ENCODE measurements at places on chromosomes 2 and 18.

DNA sequence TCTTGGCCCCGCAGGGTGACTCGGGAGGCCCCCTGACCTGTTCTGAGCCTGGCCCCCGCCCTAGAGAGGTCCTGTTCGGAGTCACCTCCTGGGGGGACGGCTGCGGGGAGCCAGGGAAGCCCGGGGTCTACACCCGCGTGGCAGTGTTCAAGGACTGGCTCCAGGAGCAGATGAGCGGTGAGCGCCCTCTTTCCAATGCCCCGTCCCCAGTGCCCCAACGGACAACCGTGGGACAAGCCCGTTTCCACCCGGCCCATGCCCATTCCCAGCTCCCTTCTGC is 2.6 kb upstream of the CHRND start:
- no peak overlapping the region for H3K27ac ChIP-seq
- H3K36me3 ChIP-seq = no peaks in the 10 kb centered on the region
- H3K4me1 ChIP-seq = peaks cover 33% of the 10 kb centered on the region
- peak overlapping the region; percentile 54 for H3K4me3 ChIP-seq
- DNase-seq = no peak
- peaks cover 17% of the 10 kb centered on the region for H3K27me3 ChIP-seq

DNA sequence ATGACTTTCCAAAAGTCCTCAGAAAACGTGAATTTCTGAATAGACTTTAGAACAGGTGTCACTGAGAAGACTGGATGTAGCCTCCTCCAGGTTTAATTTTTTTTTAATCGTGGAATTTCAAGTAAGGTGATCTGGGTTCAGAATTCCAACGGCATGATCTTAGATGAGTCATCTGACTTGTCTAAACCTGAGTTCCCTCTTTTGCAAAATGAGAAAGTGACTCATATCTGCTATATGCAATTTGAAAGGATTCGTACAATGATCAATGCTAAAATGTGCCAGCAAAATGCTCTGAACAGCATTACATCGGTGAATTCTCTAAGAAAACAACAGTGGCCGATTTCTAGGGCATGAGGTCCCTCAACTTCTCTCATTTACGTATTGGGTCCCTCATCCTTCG is 69.1 kb upstream of the ZNF516 start:
- H3K27me3 ChIP-seq = no peaks in the 10 kb centered on the region
- no peak overlapping the region for H3K4me3 ChIP-seq
- no peaks in the 10 kb centered on the region for H3K36me3 ChIP-seq
- DNase-seq = no peak
- peak overlapping the region; percentile 75 for H3K27ac ChIP-seq

GRCh38 chr2:113370030-113370429 is 67.5 kb upstream of the ZNG1B start:
- no peaks in the 10 kb centered on the region for H3K27me3 ChIP-seq
- no peak overlapping the region for H3K27ac ChIP-seq
- H3K4me1 ChIP-seq = no peaks in the 10 kb centered on the region
- H3K4me3 ChIP-seq = no peak overlapping the region
- DNase-seq = no peak

DNA sequence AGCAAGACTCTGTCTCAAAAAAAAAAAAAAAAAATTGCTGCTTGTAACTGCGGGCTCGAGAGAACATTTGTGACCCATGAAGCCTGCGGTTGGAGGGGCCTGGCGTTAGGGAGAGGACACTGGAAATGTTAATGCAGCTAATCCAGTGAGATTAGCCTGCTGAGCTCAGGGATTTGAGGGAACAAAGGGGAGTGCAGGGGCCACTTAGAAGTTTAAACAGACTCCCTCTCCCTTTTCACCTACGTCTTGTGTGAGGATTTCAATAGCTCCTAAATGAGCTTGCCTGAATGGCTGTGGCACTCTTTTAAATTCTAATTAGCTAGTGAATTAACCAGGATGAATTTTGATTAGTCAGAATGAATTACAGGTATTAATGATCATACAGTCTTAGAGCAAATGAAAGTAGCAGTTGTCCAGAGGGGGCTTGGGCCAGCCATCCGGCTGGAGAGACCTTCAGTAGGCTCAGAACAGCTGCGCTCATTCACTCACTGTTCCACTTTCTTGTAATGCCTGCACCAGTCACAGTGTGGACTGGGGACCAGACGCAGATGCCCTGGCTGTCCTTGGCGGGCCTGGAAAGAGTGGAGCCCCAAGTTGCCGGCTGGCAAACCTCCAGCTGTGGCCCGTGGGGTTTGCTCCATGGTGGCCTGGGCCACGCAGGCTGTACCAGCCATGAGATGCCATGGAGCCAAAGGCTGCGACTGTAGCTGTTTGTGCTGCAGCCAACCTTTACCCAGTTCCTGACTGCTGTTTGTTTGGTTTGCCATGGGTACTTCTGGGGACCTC is 20.8 kb downstream of the LDLRAD4 start:
- DNase-seq = no peak
- H3K4me3 ChIP-seq = no peak overlapping the region
- H3K36me3 ChIP-seq = no peaks in the 10 kb centered on the region
- no peak overlapping the region for H3K27ac ChIP-seq

DNA sequence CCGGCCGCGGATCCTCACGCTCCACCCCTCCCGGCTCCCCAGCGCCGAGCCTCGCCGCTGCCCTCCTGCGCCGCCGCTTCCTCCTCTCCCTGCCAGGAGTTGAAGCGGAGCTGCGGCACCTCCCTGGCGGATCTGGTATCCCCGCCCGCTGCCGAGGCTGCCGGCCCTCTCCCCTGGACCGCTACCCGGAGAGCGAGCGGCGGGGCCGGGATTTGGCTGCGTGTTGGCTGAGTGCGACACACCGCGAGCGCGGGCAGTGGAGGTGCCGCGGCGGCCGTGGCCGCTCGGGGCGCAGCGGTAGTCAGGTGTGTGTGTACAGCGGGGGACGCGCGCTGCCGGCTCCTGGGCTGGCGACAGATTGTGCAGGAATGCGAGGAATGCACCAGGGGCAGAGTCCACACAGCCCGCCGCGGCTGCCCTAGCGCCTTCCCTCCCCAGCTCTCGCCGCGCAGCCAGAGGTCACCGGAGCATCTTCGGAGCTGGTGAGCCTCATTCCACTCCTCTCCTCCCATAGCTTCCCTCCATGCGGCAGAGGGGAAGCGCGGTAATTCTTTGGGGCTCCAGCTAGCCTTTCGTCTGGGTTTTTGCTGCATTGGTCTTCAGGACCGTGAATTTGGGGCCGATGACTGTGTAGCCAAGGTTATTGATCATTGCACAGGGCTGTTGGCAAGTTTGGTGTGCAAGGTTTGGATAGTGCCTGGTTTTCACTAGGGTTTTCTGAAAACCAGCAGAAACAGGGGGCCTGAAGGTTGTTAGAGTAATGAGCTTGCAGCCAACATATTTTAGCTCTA is 1.3 kb downstream of the PKP4 start:
- H3K27me3 ChIP-seq = no peaks in the 10 kb centered on the region
- peak; percentile 13 for DNase-seq
- H3K27ac ChIP-seq = peak overlapping the region; percentile 82
- H3K36me3 ChIP-seq = no peaks in the 10 kb centered on the region
- no peaks in the 10 kb centered on the region for H3K4me1 ChIP-seq

- H3K27me3 ChIP-seq = no peaks in the 10 kb centered on the region
- H3K36me3 ChIP-seq = no peaks in the 10 kb centered on the region
- no peak for DNase-seq
- no peak overlapping the region for H3K4me3 ChIP-seq
- H3K4me1 ChIP-seq = peaks cover 18% of the 10 kb centered on the region
Observed at GRCh38 chr2:18987016-18987415, 371.4 kb downstream of the OSR1 start.

- H3K4me1 ChIP-seq = peaks cover 18% of the 10 kb centered on the region
- H3K36me3 ChIP-seq = no peaks in the 10 kb centered on the region
- H3K4me3 ChIP-seq = peak overlapping the region; percentile 30
- H3K27ac ChIP-seq = no peak overlapping the region
- no peaks in the 10 kb centered on the region for H3K27me3 ChIP-seq
Observed at GRCh38 chr2:28347596-28347995, 45.1 kb upstream of the FOSL2 start.

- no peaks in the 10 kb centered on the region for H3K27me3 ChIP-seq
- no peak overlapping the region for H3K4me3 ChIP-seq
- no peaks in the 10 kb centered on the region for H3K36me3 ChIP-seq
- no peak overlapping the region for H3K27ac ChIP-seq
- DNase-seq = no peak
Observed at GRCh38 chr18:40464032-40464431, 1491.0 kb upstream of the PIK3C3 start.

DNA sequence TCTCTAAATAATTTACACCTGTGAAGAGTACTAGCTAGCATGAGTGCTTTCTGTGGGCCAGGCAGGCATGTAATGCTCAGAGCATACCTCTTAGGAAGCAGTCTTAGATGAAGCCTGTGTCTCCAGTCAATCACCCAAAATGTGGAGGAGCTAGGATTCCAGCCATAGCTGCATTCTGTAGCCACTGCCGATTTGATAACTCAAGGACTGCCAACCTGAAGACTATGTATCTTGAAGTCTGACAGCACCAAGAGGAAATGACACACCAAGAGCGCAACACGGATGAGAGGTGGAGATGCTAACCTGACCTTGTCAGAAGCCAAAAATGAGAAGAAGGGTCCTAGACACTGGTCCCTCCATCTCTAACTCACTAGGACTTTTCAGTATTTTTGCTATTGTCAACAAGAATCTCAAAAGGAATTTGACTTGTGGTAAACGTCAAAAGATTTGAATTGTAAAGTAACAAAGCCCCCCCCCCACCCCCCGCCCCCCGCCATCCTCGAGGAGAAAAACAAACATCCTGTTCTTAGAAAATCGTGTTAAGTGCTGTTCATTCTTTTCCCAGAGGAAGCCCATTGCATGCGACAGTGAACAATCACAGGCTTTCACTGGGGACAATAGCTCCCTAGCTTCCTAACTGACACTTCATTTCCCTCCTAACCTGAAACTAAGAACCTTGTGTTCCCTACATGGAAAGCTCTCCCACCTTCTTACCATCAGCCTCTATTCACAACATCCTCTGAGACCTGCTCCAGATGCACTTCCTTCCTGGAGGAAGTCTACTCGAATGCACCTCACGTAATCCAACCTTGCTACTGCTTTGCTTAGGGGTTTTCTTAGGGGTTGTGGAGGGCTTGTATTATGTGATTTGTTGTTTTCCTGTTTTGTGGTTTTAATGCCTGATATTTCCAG is 14.7 kb downstream of the CDC42EP3 start:
- H3K36me3 ChIP-seq = no peaks in the 10 kb centered on the region
- no peaks in the 10 kb centered on the region for H3K27me3 ChIP-seq
- DNase-seq = no peak
- peak overlapping the region; percentile 64 for H3K27ac ChIP-seq
- no peak overlapping the region for H3K4me3 ChIP-seq

DNA sequence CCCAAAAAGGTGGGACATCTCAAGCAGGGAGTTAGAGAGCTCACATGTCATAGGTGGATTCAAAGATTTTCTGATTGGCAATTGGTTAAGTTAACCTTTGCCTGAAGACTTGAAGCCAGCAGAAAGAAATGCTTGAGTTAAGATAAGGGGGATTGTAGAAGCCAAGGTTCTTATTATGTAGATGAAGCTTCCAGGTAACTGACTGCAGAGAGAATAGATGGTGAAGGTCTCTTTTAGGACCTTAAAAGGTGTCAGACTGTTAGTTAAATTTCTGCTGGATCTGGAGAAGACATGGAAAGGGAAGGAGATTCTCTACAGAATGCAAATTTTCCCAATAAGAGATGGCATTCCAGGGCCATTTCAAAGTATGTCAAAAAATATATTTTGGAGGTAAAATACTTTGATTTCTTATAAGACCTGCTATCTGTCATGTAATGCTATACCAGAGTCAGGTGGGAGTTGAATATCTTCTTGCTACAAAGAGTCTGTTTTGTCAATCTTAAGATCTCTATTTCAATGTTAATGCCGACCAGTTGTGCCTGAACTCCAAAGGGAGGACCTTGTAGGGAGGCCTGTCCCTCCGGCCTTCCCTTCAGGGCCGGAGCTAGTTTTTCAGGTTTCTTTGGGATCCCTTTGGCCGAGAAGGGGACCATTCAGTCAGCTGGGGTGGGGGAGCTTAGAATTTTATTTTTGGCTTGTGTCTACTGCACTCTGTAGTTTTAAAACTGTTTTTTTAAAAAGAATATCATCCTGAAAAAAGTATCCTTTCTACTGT is 280.6 kb downstream of the PTGR3 start:
- H3K27ac ChIP-seq = no peak overlapping the region
- no peak overlapping the region for H3K4me3 ChIP-seq
- H3K36me3 ChIP-seq = no peaks in the 10 kb centered on the region
- no peaks in the 10 kb centered on the region for H3K27me3 ChIP-seq
- no peaks in the 10 kb centered on the region for H3K4me1 ChIP-seq

DNA sequence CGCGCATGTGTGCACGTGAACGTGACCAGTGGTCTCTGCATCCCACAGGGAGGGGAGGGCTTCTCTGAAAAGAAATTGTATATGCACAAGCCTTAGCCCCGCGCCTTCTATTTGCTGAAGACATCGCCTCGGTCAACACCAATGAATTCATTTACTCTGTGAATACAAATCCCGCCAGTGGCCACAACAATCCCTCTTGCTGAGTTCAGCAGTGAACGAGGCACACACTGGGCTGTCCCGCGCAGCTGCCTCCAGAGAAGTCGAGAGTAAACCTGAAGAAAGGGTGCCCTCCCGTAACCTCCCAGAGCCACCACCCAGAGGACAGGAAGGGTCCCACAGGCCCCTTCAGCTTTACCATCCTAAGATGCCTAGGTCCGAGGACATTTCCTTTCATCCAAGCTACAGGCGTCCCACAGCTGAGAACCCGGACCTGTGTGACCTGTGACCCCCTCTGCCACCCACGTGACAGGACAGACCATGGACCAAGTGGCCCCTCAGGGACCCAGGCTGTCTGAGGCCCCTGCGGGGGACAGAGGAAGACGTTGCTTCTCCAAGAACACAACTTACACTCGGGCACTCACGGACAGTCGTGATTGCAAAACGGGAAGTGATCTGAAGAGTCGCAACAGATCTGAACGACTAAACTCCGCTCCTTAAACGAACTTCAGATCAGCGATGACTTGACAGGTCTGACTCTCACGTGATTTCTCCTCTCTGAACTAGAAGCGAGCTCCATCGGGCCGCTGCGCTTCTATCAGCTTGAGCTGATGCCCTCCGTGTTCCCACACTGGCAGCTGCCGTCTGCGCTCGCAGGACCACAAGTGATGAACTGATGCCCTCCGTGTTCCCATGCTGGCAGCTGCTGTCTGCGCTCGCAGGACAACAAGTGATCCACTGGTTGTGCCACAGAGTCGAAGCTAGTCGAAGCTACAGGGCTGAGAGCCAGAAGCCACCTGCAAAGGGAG is 92.7 kb downstream of the ZNF516 start:
- H3K27ac ChIP-seq = no peak overlapping the region
- no peak for DNase-seq
- H3K4me3 ChIP-seq = no peak overlapping the region
- no peaks in the 10 kb centered on the region for H3K4me1 ChIP-seq
- H3K27me3 ChIP-seq = no peaks in the 10 kb centered on the region
- no peaks in the 10 kb centered on the region for H3K36me3 ChIP-seq

DNA sequence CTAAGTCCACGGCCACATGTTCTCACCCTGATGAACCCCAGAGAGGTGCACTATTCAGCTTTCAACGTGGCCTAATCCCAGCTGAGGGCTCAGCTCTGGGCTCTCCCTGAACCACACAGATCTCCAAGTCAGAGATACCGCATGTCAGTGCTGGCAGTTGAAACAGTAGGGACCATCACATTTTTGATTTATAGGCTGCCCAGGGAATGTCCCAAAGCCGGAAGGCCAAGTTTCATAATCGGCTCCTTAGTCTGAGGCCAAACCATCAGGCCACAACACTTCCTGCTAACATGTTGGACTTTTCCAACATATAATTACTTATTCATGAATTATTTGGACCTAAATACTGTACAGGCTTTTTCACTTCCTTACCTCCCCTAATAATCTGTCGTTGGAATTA is 91.9 kb upstream of the KLHL29 start:
- no peak for DNase-seq
- H3K4me1 ChIP-seq = peaks cover 2% of the 10 kb centered on the region

- no peak for DNase-seq
- no peaks in the 10 kb centered on the region for H3K27me3 ChIP-seq
- no peak overlapping the region for H3K4me3 ChIP-seq
- H3K27ac ChIP-seq = no peak overlapping the region
Observed at GRCh38 chr2:74861531-74861930, 27.6 kb downstream of the HK2 start.

Data from thoracic aorta (tissue), 2 donors.